Renal pelvis (tissue), 12 donors: ENCODE measurements at places on chromosomes 2 and 18. TPM values are rescaled to one million over a fixed set of nuclear protein-coding genes. Genes with fewer than 3 reads are reported as not detected.

QPCT gene
- 12.3 TPM for polyA plus RNA-seq

BCL2 gene
- 26.3 TPM for polyA plus RNA-seq

PRR30 gene
- not detected for polyA plus RNA-seq

LIPG gene
- polyA plus RNA-seq, result 69.5 TPM

CARF gene
- polyA plus RNA-seq, result 10.0 TPM

GNAL gene
- polyA plus RNA-seq, result 3.7 TPM

TEKT4 gene
- 0.17 TPM for polyA plus RNA-seq

OR6B2 gene
- polyA plus RNA-seq, result not detected

HOXD12 gene
- 1.1 TPM for polyA plus RNA-seq

USP40 gene
- 40.6 TPM for polyA plus RNA-seq

LAMA3 gene
- 3.2 TPM for polyA plus RNA-seq

GRCh38 chr2:108923736-108924579, 65.1 kb downstream of the EDAR start:
- DNase-seq, result no peak

GRCh38 chr2:188050726-188051125, 240.9 kb upstream of the GULP1 start:
- peak; percentile 8 for DNase-seq

- no peak for DNase-seq
Observed at GRCh38 chr2:18427762-18428161, 132.7 kb downstream of the RDH14 start.

- no peak for DNase-seq
Observed at GRCh38 chr2:120802867-120803484, 67.3 kb downstream of the GLI2 start.

DNA sequence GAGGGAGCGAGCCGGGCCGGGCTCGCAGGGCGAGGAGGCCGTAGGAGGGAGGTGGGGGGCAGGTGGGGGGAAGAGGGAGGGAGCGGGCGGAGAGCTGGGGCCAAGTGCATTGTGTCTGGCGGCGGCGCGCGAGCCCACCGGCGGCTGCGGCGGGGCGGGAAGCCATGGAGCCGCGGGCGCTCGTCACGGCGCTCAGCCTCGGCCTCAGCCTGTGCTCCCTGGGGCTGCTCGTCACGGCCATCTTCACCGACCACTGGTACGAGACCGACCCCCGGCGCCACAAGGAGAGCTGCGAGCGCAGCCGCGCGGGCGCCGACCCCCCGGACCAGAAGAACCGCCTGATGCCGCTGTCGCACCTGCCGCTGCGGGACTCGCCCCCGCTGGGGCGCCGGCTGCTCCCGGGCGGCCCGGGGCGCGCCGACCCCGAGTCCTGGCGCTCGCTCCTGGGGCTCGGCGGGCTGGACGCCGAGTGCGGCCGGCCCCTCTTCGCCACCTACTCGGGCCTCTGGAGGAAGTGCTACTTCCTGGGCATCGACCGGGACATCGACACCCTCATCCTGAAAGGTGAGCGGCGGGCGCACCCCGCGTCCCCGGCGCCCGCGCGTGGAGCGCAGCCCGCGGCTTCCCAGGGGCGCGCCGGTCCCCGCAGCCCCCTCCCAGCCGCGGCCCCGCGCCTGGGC, at the start of gene TMEM178A:
TSS of gene TMEM178A (plus strand) at position 107 of the 680 bp plus-strand sequence. CDS start at position 165, 58 bp downstream.
- DNase-seq, result no peak

DNA sequence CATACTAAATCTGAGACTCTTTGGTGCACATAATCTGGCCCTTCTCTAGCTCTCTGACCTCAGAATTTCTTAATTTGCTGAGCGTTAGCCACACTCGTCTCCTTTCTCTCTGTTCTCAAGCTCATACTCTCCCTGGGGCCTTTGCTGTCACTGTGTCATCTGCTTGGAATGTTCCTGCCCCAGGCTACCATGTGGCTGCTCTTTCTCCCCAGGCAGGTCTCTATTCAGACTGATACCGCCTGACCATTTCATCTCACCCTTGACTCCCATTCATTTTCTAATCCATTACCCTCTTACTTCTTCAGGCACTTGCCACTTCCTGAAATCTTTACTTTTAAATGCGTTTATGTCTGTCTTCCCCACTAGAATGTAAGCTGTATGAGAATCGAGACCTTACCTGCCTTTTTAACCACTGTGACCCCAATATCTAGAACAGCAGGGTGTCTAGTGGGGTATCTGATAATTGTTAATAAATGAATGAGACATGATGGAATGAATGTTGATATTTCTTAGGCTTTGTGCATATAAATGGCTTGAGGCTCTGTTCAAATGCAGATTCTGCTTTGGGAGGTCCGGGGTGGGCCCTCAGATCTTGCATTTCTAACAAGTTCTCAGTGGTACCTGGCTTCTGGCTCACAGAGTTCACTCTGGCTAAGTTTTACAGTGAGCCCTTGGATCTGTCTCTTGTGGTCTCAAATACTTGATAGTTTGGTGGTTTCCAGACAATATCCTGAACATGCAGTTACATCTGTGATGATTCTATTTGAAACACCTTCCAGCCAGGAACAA, 89.9 kb upstream of the EPC2 start:
- no peak for DNase-seq

GRCh38 chr2:18396329-18397010, 164.0 kb downstream of the RDH14 start:
- DNase-seq, result no peak

GRCh38 chr2:119950966-119951365, 61.9 kb upstream of the EPB41L5 start:
- DNase-seq, result no peak

DNA sequence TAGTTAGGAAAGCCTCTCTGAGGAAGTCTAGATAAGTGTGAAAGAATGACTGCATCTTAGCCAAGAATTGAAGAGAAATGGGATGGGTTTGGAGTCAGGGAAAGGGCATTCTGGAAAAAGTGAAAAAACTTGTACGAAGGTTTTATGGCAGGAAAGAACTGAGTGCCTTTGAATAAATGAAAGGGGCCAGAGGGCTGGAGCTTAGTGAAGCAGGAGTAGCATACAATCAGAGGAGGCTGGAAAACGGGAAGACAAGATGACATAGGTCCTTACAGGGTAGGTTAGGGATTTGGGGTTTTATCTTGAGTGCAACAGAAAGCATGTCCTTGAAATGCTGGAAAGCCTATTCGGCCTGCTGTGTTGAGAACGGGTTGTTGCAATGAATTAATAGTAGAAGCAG, 152.6 kb upstream of the RND3 start:
- no peak for DNase-seq

DNA sequence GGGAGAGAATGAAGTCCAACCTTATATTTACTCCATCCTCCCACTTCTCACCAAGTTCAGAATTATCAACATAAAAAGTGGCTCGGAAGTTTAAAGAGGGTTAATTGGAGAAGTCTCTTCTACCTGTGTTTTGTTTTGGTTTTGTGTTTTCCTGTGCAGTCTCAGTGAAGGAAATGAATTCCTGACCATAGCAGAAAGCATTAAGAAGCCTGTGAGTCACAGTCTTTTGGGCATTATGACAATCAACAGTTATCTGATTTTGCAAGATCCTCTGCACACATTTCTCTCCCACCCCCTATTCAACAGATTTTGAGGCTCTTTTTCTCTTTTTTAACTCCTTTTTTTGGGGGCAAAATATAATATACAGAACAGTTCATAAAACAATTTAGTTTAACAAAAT, 8.6 kb upstream of the RPL37A start:
- DNase-seq, result no peak

- no peak for DNase-seq
Observed at GRCh38 chr2:120395221-120396012, 49.5 kb downstream of the INHBB start.

DNA sequence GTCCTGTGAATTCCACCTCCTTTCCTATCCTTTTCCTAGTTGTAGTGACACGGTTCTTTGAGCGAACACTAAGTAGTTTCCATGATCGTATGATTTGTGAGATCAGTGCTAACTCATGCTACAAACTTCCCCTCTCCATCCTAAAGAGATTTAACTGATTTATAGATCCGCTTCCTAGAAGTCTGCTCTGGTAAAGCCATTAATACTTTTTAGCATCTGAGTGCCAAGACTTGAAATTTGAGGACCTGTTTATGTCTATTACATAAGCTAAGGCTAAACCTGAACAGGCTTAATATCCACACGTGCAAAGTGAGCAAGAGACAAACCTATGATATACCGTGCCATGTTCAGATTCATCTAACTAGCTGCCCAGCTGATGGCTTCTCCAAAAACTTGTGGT, 14.9 kb downstream of the PROKR1 start:
- peak; percentile 30 for DNase-seq

- DNase-seq, result no peak
Observed at GRCh38 chr18:20971886-20972267, 139.7 kb downstream of the ROCK1 start.

GRCh38 chr18:42064109-42064508, 109.1 kb downstream of the PIK3C3 start:
- DNase-seq, result no peak

DNA sequence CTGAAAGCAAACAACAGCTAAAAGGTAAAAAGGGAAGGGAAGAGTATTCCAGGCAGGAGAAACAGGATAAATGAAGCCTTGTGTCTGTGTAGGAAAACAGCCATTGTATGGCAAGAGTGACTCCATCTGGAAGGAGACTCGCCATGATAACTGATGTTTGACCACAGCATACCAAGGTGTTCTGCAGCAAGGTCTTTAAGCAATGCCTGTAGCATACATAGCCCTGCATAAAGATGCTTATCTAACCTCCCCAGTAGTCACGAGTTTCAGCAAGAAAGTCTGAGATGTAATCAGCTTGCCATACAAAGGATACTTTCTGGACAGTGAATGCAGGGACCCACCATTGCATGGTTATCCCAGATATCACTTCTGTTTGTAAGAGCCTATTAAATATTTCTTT, 11.9 kb upstream of the CCNT2 start:
- DNase-seq, result no peak

GRCh38 chr2:207434306-207434705, 95.5 kb upstream of the CREB1 start:
- DNase-seq, result no peak

GRCh38 chr2:240790370-240791220, 29.4 kb downstream of the KIF1A start:
- DNase-seq, result no peak
